ENCODE measurements at places on chromosomes 16 and 17.

- no peak for DNase-seq
These were observed 293.7 kb downstream of the SEC14L1 start for GRCh38 chr17:77434136-77435114.

- DNase-seq: no peak
These were observed 28.7 kb downstream of the ACSF3 start for GRCh38 chr16:89122322-89122851.

DNA sequence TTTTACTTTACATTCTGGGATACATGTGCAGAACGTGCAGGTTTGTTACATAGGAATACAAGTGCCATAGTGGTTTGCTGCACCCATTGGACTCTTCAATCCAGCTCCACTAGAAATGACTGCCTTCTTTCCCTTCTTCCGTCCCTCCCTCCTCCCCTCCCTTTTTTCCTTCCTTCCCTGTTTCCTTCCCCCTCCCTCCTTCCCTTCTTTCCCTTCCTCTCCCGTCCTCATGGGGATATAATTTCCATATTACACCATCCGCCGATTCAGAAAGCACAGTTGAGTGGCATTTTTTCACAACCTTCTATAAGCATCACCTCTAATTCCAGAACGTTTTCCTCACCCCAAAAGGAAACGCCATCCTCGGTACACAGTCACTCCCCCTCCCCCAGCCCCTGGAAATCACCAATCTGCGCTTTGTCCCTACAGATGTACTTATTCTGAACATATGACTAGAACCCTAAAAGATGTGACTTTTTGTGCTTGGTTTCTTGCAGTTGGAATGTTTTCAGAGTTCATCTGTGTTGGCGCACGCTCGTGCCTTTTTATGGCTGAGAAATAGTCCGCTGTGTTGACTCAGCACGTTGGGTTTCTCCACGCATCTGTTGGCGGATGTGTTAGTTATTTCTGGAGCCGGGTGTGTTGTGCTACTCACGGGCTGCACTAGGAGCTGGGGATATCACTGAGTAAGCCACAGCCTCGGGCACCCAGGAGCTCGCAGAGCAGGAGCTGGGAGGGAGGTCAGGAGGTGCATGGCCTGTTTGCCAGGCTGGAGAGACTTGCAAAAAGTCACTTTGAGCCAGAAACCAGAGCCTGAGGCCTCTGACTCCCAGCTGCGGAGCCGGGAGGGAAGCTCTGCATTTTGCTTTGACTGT lies 336.4 kb downstream of the SEC14L1 start:
- DNase-seq: no peak

DNA sequence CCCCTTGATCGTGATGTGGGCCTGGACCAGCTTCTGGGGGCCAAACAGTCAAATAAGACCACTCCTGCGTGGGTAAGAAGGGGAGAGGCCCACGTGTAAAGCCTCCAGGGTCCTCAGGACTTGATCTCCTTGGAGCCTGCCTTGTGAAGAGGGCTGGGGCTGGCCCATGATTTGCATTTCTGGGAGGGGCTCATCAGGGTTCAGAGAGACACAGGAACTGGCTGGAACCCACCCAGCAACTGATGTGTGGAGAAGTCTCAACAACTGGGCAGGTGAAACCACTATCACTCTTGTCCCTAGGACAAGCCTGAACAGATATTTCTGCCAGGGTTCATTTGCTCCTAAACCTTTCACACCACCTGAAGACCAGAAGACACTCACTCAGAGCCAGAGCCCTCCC lies 214.7 kb downstream of the ZNF423 start:
- no peak for DNase-seq

DNA sequence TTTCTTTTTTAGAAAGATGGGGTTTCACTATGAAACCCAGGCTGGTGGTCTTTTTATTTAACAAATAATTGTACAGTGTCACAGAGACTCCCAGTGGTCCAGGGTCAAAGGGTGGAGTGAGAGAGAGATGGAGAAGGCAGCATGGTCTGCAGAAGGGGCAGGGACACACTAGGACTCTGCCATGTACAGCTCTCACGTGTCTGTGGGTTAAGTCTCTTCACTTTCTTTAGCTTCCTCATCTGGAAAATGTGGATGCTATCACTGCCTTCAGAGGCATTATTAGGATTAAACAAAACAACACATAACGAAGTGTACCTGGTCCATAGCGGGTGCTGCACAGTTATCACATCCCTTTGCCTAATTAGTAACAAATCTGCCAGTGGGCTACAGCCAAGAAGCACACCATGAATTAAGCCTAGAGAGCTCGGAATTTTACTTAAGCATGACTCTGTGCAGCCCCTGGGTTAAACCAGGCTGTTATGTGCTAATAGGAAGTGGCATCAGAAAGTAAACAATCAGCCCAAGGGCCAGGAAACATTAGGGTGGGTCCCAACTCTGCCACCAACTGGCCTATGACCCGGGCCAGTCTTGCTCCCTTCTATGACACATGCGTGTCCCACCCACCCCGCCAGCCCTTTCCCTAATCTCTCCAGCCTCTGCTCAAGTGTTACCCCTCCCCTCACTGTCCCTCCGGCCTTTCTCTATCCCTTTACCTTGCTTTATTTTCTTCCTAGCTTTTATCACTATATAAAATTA lies 13.9 kb downstream of the TOP3A start:
- no peak for DNase-seq

GRCh38 chr16:8806272-8806983 lies 8.8 kb downstream of the PMM2 start:
- DNase-seq: no peak

GRCh38 chr17:31269578-31269983 lies 27.5 kb downstream of the OMG start:
- DNase-seq: peak; percentile 64

DNA sequence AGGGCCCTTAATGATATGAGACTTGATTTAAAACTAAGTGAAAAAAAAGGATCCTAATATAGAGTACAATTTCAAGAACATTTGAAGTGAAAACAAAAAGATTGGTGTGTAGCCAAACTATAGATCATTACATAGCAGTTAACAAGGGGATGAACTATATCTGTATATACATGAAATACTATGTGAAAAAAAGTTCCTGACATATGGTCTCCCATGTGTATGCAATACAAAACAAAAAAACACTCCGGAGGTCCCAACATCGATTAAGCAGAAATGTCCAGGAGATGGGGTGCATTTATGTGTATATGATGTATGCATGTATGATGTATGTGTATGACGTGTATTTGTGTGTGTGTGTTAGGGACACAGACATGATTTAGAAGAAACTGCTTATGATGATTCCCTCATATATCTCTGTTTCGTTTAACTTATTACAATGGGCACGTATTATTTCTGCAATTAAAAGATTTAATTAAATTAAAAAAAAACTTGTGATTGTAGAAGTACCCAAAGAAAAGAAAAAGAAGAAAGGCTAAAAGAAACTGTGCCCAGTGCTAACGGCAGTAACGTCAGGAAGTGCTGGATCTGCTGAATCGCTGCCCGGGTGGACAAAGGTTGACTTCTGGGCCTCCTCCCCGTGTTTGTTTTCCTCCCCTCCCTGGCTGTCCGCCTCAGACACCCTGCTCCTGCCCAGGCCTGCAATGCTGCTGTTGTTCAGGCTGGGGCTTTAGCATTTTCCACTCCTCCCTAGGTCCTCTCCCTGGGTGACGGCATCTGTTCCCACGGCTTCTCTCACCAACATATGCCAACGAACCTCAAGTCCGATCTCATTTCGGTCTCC lies 36.9 kb downstream of the TBX4 start:
- DNase-seq: peak; percentile 90

DNA sequence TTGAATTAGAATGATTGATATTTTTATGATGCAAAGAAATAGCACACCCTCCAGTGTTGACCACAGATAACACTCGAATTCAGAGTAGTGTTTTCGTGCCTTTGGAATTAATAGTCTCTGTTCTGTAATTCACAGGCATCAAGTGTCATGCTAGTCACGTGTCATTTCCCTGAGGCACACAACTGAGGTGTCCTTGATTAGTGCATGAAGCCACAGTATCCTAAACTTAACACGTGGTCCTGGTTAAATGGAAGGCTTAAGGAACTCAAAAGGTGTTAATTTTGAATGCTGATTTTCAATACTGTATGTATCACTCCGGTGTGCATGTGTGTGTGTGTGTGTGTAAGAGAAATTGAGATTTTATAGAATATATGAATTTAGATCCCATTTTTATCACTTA lies 625.6 kb downstream of the TMEM114 start:
- no peak for DNase-seq

DNA sequence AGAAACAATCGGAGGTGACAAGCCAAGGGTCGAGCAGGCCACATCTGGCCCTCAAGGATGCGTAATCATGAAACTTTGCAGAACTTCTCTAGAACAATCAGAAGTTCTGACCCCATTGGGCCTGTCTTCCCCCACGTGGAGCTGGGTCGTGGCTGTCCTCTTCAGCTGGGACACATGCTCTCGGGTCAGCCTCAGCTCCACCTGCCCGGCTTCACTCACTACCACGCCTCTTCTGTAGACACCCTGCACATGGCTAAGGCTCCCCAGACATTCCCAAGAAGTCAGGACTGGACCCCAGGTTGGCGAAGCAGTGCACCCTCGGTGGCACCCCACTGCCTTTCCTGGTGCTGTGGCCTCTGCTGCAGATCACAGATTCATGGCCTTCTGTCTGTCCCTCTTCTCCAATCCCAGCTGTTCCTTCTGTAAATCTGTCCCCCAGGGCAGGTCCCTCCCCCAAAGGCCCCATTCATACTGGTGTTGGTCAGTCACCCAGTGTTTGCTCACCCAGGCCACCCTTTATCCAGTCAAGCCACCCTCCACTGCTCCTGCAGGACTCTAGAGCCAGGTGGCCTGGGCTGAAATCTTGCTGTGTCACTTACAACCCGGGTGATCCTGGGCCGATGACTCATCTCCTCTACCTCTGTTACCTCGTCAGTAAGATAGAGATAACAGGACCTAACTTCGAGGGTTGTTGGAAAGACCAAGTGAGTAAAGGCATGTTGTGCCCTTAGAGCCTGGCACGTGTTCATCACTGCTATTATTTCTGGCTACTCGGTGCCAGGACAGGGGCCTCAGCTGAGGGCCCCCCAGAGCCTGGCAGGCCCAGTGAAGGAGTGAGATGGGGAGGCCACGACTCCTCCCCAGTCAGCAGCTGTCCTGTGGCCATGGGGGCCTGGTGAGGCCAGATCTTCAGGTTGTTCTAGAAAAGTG lies 1.4 kb upstream of the SLC5A11 start:
- peak; percentile 90 for DNase-seq

GRCh38 chr17:65173284-65173793 lies 36.2 kb downstream of the RGS9 start:
- no peak for DNase-seq

DNA sequence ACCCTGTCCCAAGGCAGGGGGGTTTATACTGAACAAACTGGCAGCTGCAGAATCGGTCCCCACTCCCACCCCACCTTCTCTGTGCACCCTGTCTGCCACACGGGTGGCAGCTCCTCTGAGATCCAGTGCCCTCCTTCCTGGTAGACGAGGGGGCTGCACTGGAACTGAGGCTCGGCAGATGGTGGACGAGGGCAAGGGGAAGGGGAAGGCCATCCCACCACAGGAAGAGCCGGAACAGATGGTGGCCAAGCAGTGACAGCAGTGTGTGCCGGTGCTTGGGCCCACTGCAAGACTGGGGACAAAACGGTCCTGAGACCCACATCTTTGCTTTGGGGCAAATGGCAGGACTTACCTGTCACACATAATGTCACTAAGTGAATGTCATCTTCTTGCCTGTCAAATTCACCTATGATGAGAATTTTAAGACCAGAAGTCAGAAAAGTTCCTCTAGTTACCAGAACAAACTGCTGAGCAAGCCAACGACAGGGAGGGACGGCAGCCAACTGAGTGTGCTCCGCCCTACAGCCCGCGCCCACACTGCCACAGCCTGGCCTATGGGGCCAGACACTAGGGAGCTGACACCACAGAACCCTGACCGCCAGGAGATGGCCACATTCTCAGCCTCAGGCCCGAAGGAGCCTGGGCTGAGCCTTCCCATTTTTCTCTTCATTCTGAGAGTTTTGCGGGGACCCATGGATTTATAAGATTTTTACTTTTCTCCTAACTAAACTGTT lies 14.4 kb downstream of the NTAN1 start:
- DNase-seq: no peak

GRCh38 chr16:46859719-46860152 lies 24.4 kb upstream of the GPT2 start:
- peak; percentile 82 for DNase-seq

DNA sequence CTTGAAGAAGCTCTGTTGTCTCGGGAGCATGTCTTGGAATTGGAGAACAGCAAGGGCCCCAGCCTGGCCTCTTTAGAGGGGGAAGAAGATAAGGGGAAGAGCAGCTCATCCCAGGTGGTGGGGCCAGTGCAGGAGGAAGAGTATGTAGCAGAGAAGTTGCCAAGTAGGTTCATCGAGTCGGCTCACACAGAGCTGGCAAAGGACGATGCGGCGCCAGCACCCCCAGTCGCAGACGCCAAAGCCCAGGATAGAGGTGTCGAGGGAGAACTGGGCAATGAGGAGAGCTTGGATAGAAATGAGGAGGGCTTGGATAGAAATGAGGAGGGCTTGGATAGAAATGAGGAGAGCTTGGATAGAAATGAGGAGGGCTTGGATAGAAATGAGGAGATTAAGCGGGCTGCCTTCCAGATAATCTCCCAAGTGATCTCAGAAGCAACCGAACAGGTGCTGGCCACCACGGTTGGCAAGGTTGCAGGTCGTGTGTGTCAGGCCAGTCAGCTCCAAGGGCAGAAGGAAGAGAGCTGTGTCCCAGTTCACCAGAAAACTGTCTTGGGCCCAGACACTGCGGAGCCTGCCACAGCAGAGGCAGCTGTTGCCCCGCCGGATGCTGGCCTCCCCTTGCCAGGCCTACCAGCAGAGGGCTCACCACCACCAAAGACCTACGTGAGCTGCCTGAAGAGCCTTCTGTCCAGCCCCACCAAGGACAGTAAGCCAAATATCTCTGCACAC lies 21.2 kb downstream of the AKAP1 start:
- peak; percentile 62 for DNase-seq

- DNase-seq: peak; percentile 18
These were observed 6.7 kb downstream of the ERI2 start for GRCh38 chr16:20799599-20799998.

- no peak for DNase-seq
These were observed 18.4 kb downstream of the NPIPA1 start for GRCh38 chr16:14955546-14956231.

DNA sequence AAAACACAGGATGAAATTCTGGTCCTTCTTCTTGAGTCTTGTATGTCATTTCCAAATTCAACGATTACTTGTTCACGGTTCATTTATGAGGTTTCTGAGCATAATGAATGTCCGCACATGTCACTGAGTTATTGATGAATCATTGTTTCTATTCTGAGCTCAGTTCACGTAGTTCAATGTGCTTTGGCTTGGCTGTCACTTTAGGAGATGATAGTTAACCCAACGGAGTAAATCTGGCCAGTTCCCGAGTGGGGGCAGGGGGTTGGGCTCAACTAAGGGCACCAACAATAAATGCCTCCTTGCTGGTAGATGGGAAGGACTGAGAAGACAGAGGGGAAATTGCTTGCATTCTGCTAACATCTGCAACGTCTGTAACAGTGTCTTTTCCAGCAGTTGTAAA lies 239.4 kb upstream of the HSBP1 start:
- no peak for DNase-seq

GRCh38 chr16:58276346-58276951 lies 18.4 kb downstream of the PRSS54 start:
- no peak for DNase-seq

- DNase-seq: no peak
These were observed 19.2 kb upstream of the SPNS2 start for GRCh38 chr17:4479340-4479981.
